LNCaP clone FGC (cell line): ENCODE measurements at places on chromosomes 7 and 10.

DNA sequence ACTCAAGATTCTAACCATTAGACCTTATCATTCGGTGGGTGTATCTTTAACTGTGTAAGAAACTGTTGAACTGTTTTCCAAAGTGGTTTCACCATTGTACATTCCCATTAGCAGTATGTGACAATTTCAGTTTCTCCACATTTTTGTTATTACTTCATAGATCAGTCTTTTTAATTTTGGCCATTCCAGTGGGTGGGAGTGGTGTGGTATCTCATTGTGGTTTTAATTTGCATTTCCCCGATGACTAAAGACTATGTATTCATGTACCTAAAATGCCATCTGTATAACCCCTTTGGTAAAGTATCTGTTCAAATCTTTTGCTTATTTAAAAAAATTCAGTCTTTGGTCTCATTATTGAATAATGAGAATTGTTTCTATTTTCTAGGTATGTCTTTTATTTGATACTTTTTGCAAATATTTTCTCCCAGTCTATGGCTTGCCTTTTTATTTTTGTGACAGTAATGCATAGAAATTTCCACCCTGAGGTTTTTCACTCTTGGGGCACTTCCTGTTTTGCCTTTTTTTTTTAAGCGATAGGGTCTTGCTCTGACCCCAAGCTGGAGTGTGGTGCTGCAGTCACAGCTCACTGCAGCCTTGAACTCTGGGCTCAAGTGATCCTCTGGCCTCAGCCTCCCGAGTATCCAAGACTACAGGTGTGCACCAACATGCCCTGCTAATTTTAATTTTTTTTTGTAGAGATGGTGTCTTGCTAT lies 141.1 kb upstream of the ITGB1 start:
- no peak for DNase-seq

DNA sequence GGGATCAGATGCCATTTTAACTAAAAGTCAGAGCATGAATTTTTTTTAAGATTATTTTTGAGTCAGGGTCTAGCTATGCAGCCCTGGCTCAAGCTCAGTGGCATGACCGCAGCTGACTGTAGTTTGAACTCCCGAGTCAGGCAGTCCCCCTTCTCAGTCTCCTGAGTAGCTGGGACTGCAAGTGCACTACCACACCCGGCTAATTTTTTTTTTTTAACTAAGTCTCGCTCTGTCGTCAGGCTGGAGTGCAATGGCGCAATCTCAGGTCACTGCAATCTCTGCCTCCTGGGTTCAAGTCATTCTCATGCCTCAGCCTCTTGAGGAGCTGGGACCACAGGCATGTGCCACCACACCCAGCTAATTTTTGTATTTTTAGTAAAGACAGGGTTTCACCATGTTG lies 7.8 kb downstream of the TAS2R41 start:
- no peak for DNase-seq

GRCh38 chr10:44362866-44363711 lies 21.8 kb downstream of the CXCL12 start:
- DNase-seq: no peak

DNA sequence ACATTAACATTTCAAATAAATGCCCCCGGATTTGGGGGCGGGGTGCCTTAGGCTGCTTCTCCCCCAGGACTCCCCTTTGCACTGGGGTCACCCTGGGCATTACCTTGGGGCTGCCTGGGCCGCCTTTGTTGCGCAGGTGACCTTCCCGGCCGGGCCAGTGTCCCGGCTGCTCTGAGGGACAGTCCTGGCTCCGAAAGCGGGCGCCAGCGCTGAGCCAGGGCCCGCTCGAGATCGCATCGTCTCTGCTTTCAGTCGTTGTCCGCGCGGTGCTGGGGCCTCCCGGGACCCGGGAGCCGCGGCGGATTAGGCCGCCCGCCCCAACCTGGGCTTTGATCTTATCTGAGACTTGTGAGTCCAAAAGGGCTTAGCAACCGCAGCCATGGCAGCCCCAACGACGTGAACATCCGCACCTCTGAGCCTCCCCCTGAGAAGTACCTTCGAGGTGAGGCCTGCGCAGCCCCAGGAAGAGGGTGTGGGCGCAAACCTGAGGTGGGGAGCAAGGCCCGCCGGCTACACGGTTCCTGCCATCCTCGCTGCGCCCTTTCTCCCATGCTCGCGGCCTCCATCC lies 14.8 kb upstream of the WAPL start:
- no peak for DNase-seq

DNA sequence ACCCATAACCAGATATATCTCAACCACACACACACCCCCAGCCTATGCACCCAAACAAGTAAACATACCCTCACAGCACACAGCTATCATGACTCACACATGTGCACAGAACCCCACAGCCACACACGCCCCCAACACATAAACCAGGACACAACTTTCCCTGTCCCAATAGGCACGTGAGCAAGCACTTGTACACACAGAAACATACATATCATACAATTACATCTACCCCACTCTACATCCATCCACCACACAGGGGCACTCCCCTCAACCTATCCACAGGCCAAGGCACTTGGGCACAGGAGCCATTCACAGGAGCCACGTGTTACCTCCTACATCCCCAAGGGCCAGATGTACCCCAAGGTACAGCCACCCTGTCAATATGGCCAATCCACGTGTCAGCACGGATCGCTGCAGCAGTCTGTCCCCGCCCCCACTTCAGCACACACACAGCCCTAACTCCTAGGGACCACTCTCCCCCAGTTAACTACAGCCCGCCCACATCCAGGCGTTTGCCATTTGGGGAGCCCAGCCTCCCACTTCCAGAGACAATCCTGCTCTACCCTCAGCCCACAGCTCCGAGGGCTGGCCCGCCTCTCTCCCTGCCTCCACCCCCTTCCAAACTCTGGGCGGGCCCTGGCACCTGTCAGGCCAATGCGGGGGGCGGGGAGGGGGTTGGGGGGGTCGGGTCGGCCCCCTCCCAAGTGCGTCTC lies 163.5 kb downstream of the SH3PXD2A start:
- no peak for DNase-seq

DNA sequence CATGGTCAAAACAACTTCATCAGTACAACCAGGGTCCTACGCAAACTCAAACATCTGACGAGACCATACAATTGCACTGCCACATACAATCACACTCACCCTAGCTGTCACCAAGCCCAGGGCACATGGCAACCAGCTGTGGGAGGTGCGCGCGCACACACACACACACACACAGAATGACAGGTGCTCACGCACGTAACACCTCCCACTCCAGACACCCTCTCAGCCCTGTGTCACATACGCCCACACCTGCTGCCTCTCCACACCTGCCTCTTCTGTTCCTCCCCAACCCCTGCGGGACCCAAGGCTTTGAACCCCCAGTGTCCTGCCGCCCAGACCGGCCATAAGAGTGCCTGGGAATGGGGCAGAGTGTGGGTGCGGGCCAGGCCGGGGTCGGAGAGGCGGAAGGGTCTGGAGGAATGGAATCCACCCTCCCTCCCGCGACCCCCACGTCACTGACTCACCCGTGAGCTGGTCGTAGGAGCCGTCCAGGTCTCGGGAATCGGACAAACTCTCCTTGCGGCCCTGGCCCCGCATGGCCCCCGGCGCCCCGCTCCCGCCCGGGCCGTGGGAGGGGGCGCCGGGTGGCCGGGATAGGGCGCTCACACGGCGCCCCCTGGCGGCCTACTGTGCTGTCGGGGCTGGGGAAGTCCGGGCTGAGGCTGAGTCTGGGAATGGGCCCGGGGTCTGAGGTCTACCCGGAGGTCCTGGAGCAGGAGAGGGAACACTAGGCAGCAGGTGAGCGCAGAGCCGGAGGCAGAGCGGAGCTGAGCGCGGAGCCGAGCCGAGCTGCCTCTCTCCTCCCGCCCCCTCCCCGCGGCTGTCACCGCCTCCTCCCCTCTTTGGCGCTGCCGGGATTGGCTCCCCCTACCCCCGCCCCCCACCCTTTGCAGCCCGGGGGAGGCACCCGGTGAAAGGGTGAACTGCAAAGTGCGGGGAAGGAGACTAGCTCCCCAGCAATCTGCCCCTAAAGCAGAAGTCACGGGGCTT lies at the start of gene KCNIP2:
KCNIP2 (minus strand) TSS at position 769 of the 990 bp plus-strand sequence; CDS start at position 537, 232 bp downstream.
- DNase-seq: no peak
